ENCODE measurements at places on chromosomes 6 and 20.

DNA sequence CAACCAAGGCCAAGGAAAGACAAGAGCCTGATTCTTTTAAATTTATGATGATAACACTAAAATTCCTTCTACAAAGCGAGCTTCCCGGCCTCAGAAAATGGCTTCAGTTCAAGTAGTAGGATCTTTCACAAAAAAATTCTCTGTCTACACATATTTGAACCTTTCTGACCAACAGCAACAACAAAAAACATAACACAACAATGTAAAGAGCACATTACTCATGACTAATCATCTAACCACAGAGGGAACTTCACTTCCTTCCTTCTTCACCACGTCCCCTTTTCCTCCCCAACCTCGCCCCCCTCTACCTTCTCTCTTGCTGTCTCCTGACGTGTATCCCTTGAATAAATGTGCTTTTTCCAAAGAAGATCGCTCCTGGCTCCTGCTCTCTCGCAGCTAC lies 228.2 kb downstream of the MYLK4 start:
- DNase-seq, result no peak

- no peak for DNase-seq
Measured at GRCh38 chr20:3146732-3147341, 12.8 kb downstream of the FASTKD5 start.

DNA sequence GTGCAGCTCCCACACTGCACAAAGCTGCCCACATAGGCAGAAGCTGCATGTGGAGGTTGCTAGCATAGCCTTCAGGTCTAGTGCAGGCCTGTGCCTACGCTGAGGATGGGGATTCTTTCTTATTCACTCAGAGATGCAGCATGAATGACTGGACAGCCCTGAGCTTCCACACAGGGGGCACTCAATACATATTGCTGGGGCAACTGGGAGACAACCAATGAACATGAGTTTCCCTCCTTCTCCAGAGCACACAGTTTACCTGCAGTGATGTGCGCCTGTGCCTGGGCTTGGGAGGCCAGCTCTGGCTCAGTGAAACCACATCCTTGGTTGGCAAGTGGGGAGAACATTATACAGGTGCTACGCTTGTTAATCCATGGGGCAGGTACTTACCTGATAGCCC lies 389.9 kb downstream of the RNGTT start:
- DNase-seq, result no peak

GRCh38 chr20:24487648-24488047 lies 18.2 kb downstream of the SYNDIG1 start:
- no peak for DNase-seq

GRCh38 chr20:40144581-40144980 lies 544.5 kb downstream of the MAFB start:
- no peak for DNase-seq

DNA sequence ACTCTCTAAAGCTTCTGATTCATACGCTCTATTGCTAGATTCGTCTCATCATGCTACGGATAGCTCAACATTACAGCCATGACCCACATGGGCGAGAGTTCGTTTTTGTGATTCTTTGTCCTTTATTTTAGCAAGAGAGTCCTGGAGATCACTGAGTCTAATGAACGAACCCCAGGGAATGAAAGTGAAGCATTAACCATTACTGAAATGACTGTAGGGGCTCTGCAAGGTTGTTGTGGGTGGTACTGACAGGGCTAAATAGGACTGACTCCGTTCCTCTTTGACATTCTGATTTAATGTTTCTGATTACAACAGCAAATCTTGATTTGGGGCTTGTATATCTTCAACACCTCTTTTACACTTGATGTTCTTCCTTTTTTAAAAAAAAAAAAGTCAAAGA lies 13.7 kb upstream of the RTF2 start:
- DNase-seq, result no peak

- no peak for DNase-seq
Measured at GRCh38 chr20:47250360-47250759, 106.1 kb downstream of the ZMYND8 start.

GRCh38 chr20:63378626-63379025 lies 17.5 kb upstream of the CHRNA4 start:
- no peak for DNase-seq

- DNase-seq, result no peak
Measured at GRCh38 chr20:52655395-52655794, 316.8 kb upstream of the TSHZ2 start.
